A172 (cell line): ENCODE measurements at places on chromosomes 3 and 15. TPM values are rescaled to one million over a fixed set of nuclear protein-coding genes. Genes with fewer than 3 reads are reported as not detected.

Gene LRRC31
- not detected in 2 replicates for total RNA-seq

Gene WDR93
- total RNA-seq, result 0.17 TPM in 1 of 2 replicates, not detected in the other

Gene GABRR3
- total RNA-seq, result not detected in 2 replicates

Gene TMEM266
- total RNA-seq, result 0.48 and 1.1 TPM in 2 replicates

DNA sequence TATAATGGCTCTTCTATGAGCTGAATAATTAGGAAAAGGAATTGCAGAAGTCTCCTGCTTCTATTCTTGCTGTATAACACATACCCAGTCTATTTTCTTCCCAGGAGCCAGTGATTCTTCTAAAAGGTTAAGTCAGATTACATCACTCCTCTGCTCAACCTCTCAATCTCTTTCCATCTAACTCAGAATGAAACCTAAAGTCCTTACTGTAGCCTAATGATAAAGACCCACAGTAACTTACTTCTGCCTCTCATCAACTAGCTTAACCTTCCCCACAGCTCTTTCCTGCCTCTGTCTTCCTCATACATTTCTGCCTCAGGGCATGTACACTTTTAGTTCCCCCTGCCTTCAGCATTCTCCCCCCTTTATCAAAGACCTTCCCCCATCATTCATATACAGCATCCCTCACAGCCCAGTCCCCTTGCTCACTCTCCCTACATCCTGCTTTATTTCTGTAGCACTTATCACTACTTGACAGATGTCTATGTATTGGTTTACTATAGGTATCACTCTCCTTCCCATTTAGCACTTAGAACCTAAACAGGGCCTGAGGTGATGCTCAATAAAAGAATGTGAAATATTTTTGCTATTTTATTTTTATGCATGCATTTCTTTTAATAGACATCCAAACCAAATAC is 28.5 kb upstream of the CMTM6 start:
- no peak for DNase-seq

DNA sequence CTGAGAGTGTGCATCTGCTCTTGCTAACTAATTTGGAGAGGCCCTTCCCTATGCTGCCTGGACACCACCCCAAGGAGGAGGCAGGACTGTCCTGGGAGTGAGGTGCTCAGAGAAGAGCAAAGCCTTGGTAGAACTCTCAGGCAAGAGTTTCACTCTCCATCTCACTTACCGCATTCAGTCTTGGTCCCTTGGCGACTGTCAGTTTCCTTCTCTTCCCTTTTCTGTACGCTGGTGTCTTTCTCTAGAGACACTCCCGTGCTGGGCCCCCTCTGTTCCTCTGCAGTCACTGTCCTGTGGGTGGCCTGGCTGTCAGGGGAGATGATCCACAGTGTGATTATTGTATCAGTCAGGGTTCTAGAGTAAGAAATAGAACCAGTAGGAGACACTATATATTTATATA is 44.0 kb downstream of the IDH2 start:
- no peak for DNase-seq

DNA sequence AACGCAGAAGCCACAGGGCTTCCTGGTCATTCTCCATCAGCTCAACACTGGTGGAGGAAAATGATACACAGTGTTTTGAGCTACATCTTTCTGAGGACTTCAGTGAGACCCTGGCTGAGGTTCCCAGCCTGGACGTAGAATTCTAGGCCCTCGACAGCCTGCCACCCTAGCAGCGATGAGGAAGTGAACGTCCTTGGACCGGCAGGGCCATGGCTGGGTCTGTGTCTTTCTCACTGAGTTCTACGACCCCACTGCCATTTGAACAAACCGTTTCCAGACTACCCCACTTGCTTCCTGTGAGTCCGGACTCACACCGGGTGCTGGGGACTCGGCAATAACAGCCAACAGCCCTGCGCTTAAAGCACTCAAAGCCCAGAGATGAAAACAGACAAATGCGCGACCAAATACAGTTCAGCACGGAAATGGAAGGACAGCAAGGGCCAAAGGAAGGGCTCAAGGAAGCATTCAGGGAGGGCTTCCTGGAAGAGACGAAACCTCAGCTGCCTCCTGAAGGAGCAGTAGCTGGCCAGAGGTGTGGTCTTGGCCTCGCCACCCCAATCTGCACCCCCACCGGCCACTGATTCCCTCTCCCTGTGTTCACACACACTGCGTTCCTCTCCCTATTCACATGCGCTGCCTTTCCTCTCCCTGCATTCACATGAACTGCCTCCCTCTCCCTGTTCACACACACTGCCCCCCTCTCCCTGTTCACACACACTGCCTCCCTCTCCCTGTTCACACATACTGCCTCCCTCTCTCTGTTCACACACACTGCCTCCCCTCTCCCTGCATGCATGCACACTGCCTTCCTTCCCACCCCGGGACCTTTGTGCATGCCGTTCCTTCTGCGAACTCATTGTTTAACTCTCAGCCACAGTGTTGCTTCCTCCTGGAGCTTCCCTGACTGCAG is 136.3 kb upstream of the PRR20G start:
- no peak for DNase-seq

- peak; percentile 29 for DNase-seq
These were observed 1.6 kb upstream of the DNAH1 start for GRCh38 chr3:52314489-52314888.

GRCh38 chr3:58000306-58001085 is 7.7 kb upstream of the FLNB start:
- peak; percentile 49 for DNase-seq

GRCh38 chr3:173399044-173399443 is 1.5 kb downstream of the NLGN1 start:
- DNase-seq, result no peak

GRCh38 chr15:68126396-68126795 is 72.3 kb downstream of the PIAS1 start:
- DNase-seq, result peak; percentile 13

- peak; percentile 71 for DNase-seq
These were observed 342.8 kb downstream of the ERC2 start for GRCh38 chr3:56125358-56126005.

- DNase-seq, result peak; percentile 56
These were observed 90.7 kb downstream of the SCN11A start for GRCh38 chr3:38960953-38961622.

GRCh38 chr3:34678575-34678974 is 880.1 kb downstream of the PDCD6IP start:
- no peak for DNase-seq

DNA sequence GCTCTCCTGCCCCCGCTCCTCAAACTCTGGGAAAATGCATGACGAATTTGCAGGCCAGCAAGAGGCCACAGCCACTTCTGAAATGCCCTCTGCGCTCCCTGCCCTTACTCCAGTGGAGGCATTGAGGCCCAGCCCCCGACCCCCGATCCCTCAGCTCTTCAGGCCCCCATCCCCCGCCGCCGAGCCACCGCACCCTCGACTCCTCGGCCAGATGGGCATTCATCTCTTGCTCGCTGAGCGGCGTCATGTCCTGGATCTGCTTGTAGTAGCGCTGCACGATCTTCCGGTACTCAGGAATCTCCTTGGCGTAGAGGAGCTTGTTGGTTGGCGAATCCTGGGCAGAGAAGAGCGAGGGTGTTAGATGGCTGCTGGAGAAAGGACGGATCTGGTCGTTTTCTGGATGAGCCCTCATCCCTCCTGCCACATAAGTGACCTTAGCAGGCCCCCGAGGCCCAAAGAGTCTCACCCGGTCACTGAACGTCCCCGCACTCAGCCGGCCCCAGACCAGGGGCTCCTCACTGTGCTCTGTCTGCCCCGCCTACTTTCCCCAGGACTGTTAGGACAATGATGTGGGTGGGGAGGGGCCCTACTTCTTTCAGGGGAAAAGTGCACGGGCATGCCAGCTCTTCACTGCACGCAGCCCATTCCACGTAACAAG is 14.0 kb downstream of the H1-8 start:
- no peak for DNase-seq

DNA sequence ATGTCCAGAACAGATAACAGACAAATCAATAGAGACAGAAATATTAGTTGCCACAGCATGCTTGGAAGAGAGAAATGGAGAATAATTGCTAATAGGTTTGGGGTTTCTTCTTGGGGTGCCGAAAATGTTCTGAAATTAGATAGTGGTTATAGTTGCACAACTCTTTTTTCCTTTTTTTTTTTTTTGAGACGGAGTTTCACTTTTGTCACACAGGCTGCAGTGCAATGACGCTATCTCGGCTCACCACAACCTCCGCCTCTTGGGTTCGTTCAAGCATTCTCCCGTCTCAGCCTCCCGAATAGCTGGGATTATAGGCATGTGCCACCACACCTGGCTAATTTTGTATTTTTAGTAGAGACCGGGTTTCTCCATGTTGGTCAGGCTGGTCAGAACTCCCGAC is 163.3 kb downstream of the PLCH1 start:
- no peak for DNase-seq
